Activated CD8-positive, alpha-beta memory T cell treated with anti-CD3 and anti-CD28 coated beads for 24 hours (primary cell): ENCODE measurements at places on chromosomes 6 and 20.

- DNase-seq: no peak
Observed at GRCh38 chr20:60453388-60454246, 495.4 kb downstream of the CDH26 start.

DNA sequence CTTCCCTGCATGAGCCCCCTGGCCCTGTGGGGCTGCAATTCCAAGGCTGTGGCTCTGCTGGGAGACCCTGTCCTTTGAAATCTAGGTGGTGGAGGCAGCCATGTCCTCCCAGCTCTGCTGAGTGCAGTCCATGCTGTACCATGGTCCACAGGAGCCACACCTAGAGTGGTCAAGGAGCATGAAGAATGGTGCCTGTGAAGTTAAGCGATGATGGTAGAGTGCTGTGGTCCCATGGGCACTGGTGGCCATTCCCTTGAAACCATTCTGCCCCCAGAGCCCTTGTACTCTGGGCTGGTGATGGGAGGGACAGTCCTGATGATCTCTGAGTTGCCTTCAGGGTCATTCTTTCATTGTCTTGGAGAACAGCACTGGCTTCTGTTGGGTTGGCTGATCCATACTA, 55.3 kb downstream of the EFCAB8 start:
- DNase-seq: no peak

- DNase-seq: no peak
Observed at GRCh38 chr6:102127253-102127652, 733.7 kb downstream of the GRIK2 start.

GRCh38 chr20:39042279-39043150, 80.4 kb downstream of the DHX35 start:
- no peak for DNase-seq

DNA sequence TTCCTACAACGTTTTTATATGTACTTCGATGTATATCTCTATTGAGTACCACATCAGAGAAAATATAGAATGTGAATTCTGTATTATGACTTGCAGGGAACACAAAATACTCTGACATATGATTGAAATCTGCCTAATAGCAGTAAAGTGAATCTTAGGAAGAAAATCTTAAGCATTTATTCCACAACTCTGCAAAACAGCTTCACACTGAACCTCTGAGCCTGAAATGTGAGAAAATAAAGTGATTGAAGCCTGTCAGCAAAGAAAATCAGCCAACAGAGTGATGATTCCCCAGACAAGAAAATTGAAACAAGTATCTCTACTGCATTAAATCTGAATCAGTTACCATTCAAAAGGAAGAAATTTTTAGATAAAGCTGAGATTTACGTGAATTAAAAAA, 499.5 kb upstream of the RNF217 start:
- no peak for DNase-seq

DNA sequence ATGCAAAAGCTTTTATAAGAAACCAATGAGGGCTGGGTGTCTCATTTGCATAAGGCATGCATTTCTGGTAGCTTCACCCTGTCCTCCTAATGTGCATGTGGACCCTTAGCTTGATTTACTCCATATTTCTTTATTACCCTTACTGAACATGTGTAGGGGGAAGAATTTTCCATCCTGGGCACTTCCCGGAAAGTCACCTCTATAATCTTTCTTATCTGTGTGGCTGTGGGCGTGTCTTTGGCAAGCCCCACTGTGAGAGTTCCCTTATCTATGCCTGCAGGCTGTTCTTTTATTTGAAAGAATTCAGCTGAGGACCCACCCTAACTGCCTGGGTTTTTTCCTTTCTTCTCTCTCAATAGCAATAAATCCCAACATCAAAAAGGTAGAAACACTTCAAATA, 627.8 kb downstream of the DOK5 start:
- no peak for DNase-seq

DNA sequence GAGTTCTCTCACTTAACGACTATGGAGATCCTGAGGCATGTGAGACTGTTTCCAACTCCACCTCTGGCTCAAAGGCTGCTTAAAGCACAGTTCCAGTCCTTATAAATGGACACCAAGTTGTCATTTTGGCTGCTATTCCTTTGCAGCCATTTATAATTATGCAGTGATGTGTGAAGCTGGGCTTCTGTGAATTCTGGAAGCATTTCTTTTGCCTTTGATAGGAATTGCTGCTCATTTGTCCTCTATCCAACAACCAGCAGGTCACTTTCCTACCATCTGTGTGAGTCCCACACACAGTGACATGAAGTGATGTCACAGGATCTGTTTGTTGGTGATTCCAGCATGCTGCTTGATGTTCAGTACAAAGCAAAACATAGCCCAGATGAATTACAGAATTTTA, 28.5 kb upstream of the EFHC1 start:
- no peak for DNase-seq

GRCh38 chr20:62787321-62787720, 9.0 kb upstream of the MRGBP start:
- no peak for DNase-seq
